ENCODE measurements at places on chromosomes 2 and 18. TPM values are rescaled to one million over a fixed set of nuclear protein-coding genes. Genes with fewer than 3 reads are reported as not detected.
A peak's percentile ranks its signal among the peaks of the same experiment; 100 is the strongest.

Gene IL1RN
- total RNA-seq: 21.2 TPM

Gene GPR35
- 27.1 TPM for total RNA-seq

Gene RPS27A
- total RNA-seq: 3,447 TPM

Gene SRD5A2
- total RNA-seq: not detected

DNA sequence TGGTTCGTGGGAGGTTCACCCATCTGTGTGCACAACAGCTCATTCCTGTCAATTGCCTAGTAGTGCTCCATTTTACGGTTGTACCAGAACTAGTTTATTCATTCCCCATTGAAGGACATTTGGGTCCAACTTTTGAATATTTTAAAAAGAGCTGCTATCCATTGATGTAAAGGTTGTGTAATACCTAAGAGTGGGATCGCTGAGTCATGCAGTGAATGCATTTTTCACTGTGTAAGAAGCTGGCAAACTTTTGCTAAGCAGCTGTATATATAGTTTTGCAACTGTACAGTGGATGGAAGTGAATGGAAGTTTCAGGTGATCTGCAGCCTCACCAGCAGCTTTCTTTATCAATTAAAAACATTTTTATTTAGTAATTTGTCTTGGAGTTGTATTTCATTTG is 104.5 kb downstream of the DCDC2C start:
- H3K36me3 ChIP-seq: no peaks in the 10 kb centered on the region
- peak; percentile 12 for DNase-seq
- no peak overlapping the region for H3K27ac ChIP-seq
- no peaks in the 10 kb centered on the region for H3K27me3 ChIP-seq

GRCh38 chr2:170201275-170201674 is 23.3 kb downstream of the MYO3B start:
- no peaks in the 10 kb centered on the region for H3K27me3 ChIP-seq
- no peak for DNase-seq
- H3K4me1 ChIP-seq: no peaks in the 10 kb centered on the region
- no peak overlapping the region for H3K4me3 ChIP-seq
- H3K36me3 ChIP-seq: no peaks in the 10 kb centered on the region

- H3K4me1 ChIP-seq: peaks cover 8% of the 10 kb centered on the region
- DNase-seq: no peak
- H3K27me3 ChIP-seq: no peaks in the 10 kb centered on the region
- H3K36me3 ChIP-seq: peaks cover 1% of the 10 kb centered on the region
- H3K27ac ChIP-seq: no peak overlapping the region
Measured at GRCh38 chr2:159009940-159010339, 41.5 kb downstream of the TANC1 start.

- no peak overlapping the region for H3K27ac ChIP-seq
- H3K36me3 ChIP-seq: no peaks in the 10 kb centered on the region
- no peaks in the 10 kb centered on the region for H3K4me1 ChIP-seq
- no peak for DNase-seq
Measured at GRCh38 chr2:46837704-46838103, 77.9 kb downstream of the MCFD2 start.

- H3K36me3 ChIP-seq: no peaks in the 10 kb centered on the region
- no peak overlapping the region for H3K27ac ChIP-seq
- no peak overlapping the region for H3K4me3 ChIP-seq
- no peak for DNase-seq
Measured at GRCh38 chr2:204261846-204262245, 283.4 kb upstream of the PARD3B start.

DNA sequence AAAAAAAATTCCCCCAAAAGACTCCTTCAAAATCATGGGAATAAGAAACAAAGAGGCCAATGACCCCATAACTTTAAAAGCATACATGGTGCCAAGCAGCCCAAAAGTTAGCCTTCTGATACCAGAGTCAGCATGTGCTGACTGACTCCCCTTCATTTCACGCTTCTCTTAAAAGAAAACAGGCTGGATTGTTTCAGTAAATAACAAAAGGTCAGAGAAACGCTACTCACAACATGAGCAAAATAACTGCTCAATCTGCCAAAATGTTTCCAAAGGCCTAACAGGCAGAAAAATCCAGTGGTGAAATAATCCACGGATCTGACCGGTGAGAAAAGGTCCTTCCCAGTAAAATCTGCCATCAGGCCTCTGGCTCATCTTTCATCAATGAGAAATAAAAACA is 71.6 kb downstream of the BCL2 start:
- H3K36me3 ChIP-seq: no peaks in the 10 kb centered on the region
- no peak for DNase-seq
- H3K4me3 ChIP-seq: no peak overlapping the region
- no peak overlapping the region for H3K27ac ChIP-seq
